ENCODE measurements at places on chromosomes 12 and 14.
A peak's percentile ranks its signal among the peaks of the same experiment; 100 is the strongest.

DNA sequence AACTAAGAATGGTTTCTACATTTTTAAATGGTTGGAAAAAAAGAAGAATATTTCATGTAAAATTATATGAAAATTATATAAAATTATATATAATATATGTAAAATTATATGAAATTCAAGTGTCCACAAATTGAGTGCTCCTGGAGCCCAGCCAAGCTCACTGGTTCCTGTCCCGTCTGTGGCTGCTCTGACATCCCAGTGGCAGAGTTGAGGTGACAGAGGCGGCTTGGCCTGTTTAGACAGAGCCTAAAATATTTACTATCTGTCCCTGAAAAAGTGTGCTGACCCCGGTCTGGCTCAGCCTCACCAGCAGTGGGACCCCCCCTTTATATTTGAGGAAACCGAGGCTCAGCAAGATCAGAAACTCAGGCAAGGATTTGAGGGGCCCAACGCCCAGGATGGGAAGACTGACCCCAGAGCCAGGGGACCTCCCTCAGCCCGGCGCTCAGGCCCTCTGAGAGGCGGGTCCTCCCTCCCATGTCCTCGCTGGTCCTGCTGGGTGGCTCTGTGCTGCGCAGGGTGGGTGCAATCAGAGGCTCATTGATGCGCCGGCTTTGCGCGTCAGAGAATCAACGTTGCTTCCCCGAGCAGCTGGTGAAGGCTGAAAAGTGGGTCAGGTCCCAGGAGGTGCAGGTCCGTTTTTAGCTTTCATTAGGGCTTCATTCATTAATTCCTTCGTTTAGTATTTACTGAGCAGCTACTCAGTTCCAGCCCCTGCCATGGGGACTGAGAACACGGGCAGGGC, 21.5 kb upstream of the BEGAIN start:
- no peaks in the 10 kb centered on the region for H3K36me3 ChIP-seq
- no peaks in the 10 kb centered on the region for H3K27me3 ChIP-seq
- no peaks in the 10 kb centered on the region for H3K4me1 ChIP-seq
- H3K4me3 ChIP-seq, result no peak overlapping the region

DNA sequence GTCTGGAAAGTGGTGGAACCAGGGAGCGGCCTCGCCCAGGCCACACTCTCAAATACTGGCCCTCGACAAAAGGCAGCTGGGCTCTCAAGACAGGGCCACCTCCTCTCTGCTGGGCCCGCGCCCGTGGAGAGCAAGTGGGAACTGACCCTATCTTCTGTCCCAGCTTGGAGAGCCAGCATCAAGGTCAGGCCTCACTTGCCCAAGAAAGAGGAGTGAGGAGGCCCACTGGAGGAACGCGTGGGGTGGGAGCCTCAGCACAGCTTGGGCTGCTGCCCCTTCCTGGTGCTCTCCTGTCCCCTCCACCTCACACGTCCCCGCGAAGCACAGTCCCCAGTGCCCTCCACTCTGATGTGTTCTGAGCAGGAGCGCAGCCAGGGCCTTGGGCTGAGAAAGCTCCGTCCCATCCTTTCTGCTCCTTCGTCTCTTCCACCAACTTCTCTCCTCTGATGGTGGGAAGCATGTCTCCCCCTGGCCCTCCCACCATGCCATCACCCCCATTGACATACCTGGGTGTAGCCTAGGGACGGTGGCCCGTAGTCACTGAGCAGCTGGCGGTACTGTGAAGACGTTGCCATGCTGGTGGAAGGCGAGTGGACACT, 4.9 kb downstream of the CDK2AP1 start:
- H3K27ac ChIP-seq, result no peak overlapping the region
- peaks cover 3% of the 10 kb centered on the region for H3K36me3 ChIP-seq
- peaks cover 9% of the 10 kb centered on the region for H3K4me1 ChIP-seq

- DNase-seq, result no peak
- H3K27ac ChIP-seq, result no peak overlapping the region
- H3K4me1 ChIP-seq, result no peaks in the 10 kb centered on the region
- no peaks in the 10 kb centered on the region for H3K27me3 ChIP-seq
Measured at GRCh38 chr12:115433014-115433634, 749.1 kb upstream of the TBX3 start.

DNA sequence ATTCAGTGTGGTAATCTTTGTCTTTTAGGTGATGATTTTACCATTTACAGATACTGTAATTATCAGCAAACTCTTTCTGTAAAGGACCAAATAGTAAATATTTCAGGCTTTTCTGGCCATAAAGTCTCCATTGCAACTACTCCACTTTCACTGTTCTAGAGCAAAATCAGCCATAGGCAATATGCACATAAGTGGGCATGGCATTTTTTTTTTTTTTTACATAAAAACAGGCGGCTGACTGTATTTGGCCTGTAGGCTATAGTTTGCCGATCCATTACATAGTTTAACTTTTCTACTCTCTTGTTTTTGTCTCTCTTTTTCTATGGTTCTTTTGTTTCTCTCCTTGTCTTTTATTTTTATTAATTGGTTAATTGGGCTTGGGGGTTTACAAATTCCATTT, 39.4 kb downstream of the RPH3A start:
- no peaks in the 10 kb centered on the region for H3K36me3 ChIP-seq
- H3K4me3 ChIP-seq, result no peak overlapping the region
- DNase-seq, result no peak
- no peaks in the 10 kb centered on the region for H3K4me1 ChIP-seq
- no peak overlapping the region for H3K27ac ChIP-seq

DNA sequence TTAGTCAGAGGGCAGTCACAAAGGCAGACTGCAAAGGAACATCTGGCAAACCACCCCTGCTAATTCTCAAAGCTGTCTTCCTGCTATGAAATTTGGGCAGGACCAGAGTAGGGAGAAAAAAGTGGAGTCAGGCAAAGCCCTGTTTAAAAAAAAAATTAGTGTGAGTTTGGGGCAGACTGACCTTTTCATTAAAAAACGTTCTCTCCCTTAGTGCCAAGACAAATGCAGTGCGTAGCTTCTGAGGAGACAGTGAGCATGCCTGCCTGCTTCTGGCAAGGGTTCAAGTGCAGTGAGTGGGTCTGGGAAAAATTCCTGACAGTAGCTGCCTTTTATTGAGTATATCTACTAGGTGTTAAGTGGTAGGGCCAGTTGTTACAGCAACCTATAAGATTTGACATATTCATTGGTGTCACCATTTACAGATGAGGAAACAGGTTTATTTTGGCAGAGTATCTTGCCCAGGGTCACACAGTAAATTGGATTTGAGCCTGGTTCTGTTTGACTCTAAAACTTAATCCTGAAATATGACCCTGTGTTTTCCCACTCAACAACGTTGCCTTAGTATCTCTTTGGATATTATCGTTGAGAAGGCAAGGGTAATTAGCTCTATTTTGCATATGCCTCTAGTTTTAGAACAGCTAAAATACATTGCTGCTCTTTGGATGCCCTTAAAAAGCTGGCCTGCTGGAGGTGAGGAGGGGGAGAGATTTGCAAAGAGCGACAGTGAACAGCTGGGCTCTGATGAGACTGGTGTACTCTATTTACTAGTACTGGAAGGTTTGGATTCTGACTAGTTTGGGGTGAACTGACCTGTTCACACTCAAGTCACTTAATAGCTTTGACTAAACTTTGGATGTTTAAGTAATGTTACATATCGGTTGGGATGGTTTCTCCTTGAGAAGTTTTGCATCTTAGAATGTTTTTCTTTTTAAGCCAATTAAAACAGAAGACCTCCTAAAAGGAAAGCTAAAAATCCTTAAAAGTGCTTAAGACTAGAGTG, 72.8 kb downstream of the PAPOLA start:
- H3K27ac ChIP-seq, result no peak overlapping the region
- peaks cover 5% of the 10 kb centered on the region for H3K4me1 ChIP-seq
- peaks cover 9% of the 10 kb centered on the region for H3K36me3 ChIP-seq
- no peak for DNase-seq
- no peak overlapping the region for H3K4me3 ChIP-seq

DNA sequence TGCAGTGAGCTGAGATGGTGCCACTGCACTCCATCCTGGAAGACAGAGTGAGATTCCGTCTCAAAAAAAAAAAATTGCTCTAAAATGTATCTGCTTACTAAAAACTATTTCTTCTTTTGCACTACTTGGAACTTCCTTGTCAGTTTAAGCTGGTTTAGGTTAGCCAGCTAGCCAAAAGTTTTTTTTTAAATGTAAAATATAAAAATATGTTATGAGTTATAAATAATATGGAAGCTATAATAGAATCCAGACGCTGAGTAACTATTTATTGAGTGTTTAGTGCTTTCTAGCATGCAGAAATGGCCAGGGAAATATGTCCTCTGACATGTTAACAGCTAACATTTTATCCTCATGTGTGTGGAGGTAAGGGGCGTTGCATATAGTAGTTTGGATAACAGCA, 85.6 kb downstream of the PLEKHA5 start:
- no peak overlapping the region for H3K27ac ChIP-seq
- no peaks in the 10 kb centered on the region for H3K4me1 ChIP-seq
- H3K36me3 ChIP-seq, result no peaks in the 10 kb centered on the region
- no peak for DNase-seq

- H3K27me3 ChIP-seq, result peaks cover 48% of the 10 kb centered on the region
- H3K36me3 ChIP-seq, result no peaks in the 10 kb centered on the region
- H3K27ac ChIP-seq, result peak within 1 kb of the TSS; percentile 34
- peak within 1 kb of the TSS; percentile 84 for H3K4me3 ChIP-seq
- H3K4me1 ChIP-seq, result peaks cover 14% of the 10 kb centered on the region
Measured at GRCh38 chr12:19129486-19130223, at the start of gene PLEKHA5. Gene PLEKHA5, plus strand, starts transcription at chr12:19129733. Its CDS starts 67 bp downstream, at chr12:19129800.

- DNase-seq, result no peak
- peaks cover 32% of the 10 kb centered on the region for H3K4me1 ChIP-seq
- H3K36me3 ChIP-seq, result no peaks in the 10 kb centered on the region
Measured at GRCh38 chr12:6201826-6202225, 1.6 kb downstream of the CD9 start.

- no peak overlapping the region for H3K27ac ChIP-seq
- no peak for DNase-seq
- no peaks in the 10 kb centered on the region for H3K4me1 ChIP-seq
- no peak overlapping the region for H3K4me3 ChIP-seq
Measured at GRCh38 chr14:33693237-33693636, 257.6 kb downstream of the EGLN3 start.

- DNase-seq, result no peak
- H3K27ac ChIP-seq, result no peak overlapping the region
- no peak overlapping the region for H3K4me3 ChIP-seq
- H3K27me3 ChIP-seq, result no peaks in the 10 kb centered on the region
- no peaks in the 10 kb centered on the region for H3K36me3 ChIP-seq
- H3K4me1 ChIP-seq, result no peaks in the 10 kb centered on the region
Measured at GRCh38 chr12:89984846-89985245, 276.2 kb upstream of the ATP2B1 start.

DNA sequence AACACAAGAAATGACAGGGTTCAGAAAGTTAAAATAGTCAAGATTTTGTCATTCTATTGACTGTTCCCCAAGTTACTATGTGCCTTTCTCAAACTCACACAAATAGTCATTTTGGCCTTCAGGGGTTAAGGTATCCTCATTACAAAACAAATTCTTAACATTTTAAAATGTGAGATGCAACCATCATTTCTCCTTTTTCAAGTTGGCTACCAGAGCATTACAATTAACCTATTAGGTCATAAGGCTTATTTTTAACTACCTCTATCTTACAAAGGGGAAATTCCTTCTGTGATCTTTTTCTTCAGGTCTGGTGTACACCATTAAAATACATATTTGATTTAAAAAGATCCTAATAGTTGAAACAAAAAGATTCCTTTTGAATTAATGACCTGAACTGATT, 61.2 kb downstream of the SLC38A1 start:
- DNase-seq, result no peak
- H3K27me3 ChIP-seq, result no peaks in the 10 kb centered on the region
- peaks cover 74% of the 10 kb centered on the region for H3K36me3 ChIP-seq
- no peak overlapping the region for H3K4me3 ChIP-seq

- H3K4me3 ChIP-seq, result peak overlapping the region; percentile 86
- H3K27me3 ChIP-seq, result peaks cover 59% of the 10 kb centered on the region
- peaks cover 30% of the 10 kb centered on the region for H3K4me1 ChIP-seq
- no peak for DNase-seq
- H3K27ac ChIP-seq, result peak overlapping the region; percentile 59
Measured at GRCh38 chr14:90062822-90063539, 1.2 kb downstream of the KCNK13 start.

DNA sequence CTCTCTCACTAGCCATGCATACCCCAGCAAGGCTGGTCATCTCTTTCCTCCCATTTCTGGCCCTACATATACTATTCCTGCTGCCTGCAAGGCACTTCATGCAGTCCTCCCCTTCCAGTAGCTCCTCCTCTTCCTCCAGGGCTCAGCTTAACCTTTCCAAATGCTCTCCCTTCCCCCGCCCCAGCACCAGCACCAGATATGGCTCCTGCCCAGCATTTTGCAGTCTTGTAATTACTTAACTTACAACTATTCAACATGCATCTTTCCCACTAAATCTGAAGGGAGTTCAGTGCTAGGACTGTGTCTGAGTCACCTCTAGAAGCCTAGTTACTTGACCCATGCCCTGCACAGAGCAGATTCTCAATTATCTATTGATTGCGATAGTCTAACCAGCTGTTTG, 1.8 kb upstream of the FBXO21 start:
- H3K27ac ChIP-seq, result no peak overlapping the region
- H3K4me3 ChIP-seq, result peak overlapping the region; percentile 19
- peaks cover 13% of the 10 kb centered on the region for H3K27me3 ChIP-seq
- no peak for DNase-seq

DNA sequence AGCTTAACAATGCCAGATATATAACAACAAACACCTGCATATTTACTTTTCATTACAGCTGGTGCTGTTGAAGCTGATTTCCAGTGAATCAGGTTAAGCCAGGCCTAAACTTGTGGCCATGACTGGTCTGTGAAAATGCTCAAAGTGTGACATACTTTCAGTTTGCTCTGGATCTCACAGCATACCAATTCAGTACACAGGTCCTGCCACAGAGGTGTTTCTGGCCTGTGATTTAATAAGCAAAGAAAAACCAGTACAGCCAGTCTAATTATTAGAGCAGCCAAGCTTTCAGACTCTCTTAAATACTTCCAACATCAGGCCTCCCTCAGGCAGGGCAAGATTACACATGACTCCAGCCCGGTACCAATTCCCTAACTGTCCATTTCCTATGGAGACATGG, 27.4 kb upstream of the TMCC3 start:
- H3K36me3 ChIP-seq, result no peaks in the 10 kb centered on the region
- no peak for DNase-seq
- peaks cover 10% of the 10 kb centered on the region for H3K27me3 ChIP-seq
- peaks cover 10% of the 10 kb centered on the region for H3K4me1 ChIP-seq
- H3K4me3 ChIP-seq, result no peak overlapping the region

DNA sequence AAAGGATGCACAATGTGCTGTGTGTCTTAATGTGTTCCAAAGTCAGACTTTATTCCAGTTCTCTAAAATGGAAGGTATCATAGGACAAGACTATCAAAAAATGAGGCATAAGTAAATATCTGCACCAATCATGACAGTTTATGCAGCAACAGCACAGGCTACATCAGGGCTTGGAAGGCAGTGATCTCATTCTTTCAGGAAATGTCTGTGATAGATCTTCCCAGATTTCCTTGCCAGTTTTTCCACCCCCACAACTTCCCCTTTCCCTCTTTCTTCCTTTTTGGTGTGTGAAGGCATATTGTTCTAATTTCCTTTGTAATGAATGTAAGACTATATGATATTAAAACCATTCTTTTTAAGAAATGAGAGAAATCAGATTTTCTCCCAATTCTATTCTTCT, 326.7 kb downstream of the ATP23 start:
- H3K27me3 ChIP-seq, result peaks cover 1% of the 10 kb centered on the region
- H3K36me3 ChIP-seq, result no peaks in the 10 kb centered on the region
- no peak for DNase-seq
- no peak overlapping the region for H3K27ac ChIP-seq

All from activated T-helper 1 cell treated with anti-CD3 and anti-CD28 coated beads, Interleukin-12 subunit alpha, Interleukin-12 subunit beta, Interleukin-2, Interleukin-4 antibody, amounts not matched to agents 30 ng/mL and 10 ng/mL and 1 ng/mL, durations not matched to agents 14 hours and 24 hours and 36 hours (primary cell).